ENCODE measurements at places on chromosomes 12 and 14. TPM values are rescaled to one million over a fixed set of nuclear protein-coding genes. Genes with fewer than 3 reads are reported as not detected.
A peak's percentile ranks its signal among the peaks of the same experiment; 100 is the strongest.

- peaks cover 41% of the 10 kb centered on the region for H3K36me3 ChIP-seq
- no peaks in the 10 kb centered on the region for H3K4me1 ChIP-seq
- H3K4me3 ChIP-seq, result no peak overlapping the region
- H3K27me3 ChIP-seq, result no peaks in the 10 kb centered on the region
Measured at GRCh38 chr12:109513977-109514376, 36.5 kb downstream of the UBE3B start.

Gene KCNJ8
- polyA plus RNA-seq, result not detected

- H3K27me3 ChIP-seq, result no peaks in the 10 kb centered on the region
- H3K4me1 ChIP-seq, result no peaks in the 10 kb centered on the region
- no peak overlapping the region for H3K4me3 ChIP-seq
- DNase-seq, result no peak
Measured at GRCh38 chr14:71959055-71959454, 26.8 kb downstream of the RGS6 start.

Gene GPR65
- 10.9 TPM for polyA plus RNA-seq

Gene LMNTD1
- polyA plus RNA-seq, result not detected

Gene TMPRSS12
- not detected for polyA plus RNA-seq

Gene TAS2R13
- polyA plus RNA-seq, result not detected

DNA sequence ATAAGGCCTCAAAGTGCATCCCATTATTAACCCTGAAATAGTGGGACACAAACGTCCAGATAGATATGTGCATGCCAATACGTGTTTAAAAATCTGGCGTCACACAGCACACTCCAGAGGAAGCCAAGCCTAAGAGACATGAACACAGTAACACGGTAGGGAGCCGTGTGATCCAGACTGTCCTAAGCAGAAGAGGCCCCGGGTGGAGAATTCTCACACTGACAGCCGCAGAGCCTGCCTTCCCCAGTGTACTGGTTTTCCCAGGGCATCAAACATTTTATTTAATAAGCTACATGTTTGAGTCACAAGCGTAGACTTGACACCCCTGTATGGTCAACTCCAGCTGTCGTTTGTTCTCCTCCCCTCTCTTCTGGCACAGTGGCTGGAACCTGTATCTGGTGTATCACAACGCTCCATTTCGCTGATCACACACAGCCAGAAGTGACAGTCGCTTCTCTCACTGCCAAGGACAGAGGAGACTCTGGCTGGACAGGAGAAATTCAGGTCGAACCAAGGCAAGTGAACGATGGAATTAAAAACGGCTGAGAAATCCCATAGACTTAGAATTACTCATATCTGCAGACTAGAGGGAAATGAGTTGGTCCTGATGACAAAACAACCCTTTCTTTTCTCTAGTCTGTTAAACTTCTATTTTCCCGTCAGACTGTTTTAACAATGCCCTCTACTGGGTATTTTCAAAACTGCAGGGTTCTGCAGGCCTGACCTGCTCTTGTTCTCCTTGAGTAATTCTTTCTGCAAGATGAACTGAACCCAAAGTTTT lies 359.9 kb downstream of the RGS6 start:
- no peaks in the 10 kb centered on the region for H3K27me3 ChIP-seq
- H3K4me1 ChIP-seq, result no peaks in the 10 kb centered on the region
- H3K27ac ChIP-seq, result no peak overlapping the region
- no peak for DNase-seq
- H3K4me3 ChIP-seq, result no peak overlapping the region

DNA sequence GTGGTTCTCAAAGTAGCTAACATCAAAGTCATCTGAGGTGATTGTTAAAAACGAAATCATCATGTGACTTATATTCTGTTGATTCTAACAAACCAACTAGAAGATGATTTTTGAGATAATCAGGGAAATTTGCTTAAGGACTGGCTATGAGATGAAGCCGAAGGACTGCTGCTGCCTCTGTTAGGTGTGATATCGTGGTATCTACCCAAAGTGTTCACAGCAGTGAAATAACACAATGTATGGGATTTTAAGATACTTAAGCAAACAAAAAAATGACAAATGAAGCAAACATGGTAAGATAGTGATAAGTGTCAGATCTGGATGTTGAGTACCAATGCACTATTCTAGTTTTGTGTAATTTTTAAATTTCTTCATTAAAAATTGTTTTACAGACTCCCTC lies 59.1 kb downstream of the GXYLT1 start:
- H3K4me3 ChIP-seq, result no peak overlapping the region
- no peak overlapping the region for H3K27ac ChIP-seq
- no peak for DNase-seq
- H3K27me3 ChIP-seq, result no peaks in the 10 kb centered on the region

DNA sequence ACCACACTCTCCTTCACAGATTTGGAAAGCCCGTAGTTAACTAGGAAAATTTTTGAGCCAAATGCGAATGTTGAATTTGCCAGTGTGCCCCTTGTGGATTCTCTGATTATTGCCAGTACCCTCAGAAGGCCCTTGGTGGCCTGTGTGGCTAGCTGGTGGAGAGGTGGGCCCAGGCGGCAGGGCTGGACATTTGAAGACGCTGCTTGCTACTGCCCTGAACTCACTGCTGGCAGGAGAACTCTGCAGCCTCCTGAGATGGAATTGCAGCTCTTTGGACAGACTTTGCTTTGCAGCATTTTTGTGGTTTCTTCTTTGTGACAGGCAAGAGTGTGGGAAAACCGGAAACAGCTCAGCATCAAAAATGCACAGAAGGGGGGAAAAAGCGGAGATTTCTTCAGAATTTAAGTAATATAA lies 97.6 kb downstream of the TGFB3 start:
- no peaks in the 10 kb centered on the region for H3K27me3 ChIP-seq
- H3K4me3 ChIP-seq, result no peak overlapping the region
- no peaks in the 10 kb centered on the region for H3K36me3 ChIP-seq
- no peak overlapping the region for H3K27ac ChIP-seq
- no peaks in the 10 kb centered on the region for H3K4me1 ChIP-seq

GRCh38 chr14:100400115-100400514 lies 77.0 kb downstream of the SLC25A47 start:
- DNase-seq, result no peak
- no peaks in the 10 kb centered on the region for H3K27me3 ChIP-seq
- no peaks in the 10 kb centered on the region for H3K4me1 ChIP-seq
- no peak overlapping the region for H3K4me3 ChIP-seq

GRCh38 chr12:53053218-53054111 lies 3.6 kb downstream of the TNS2 start:
- H3K4me3 ChIP-seq, result peak overlapping the region; percentile 95
- peak overlapping the region; percentile 71 for H3K27ac ChIP-seq
- peak; percentile 45 for DNase-seq
- peaks cover 9% of the 10 kb centered on the region for H3K4me1 ChIP-seq

- H3K27me3 ChIP-seq, result no peaks in the 10 kb centered on the region
- DNase-seq, result no peak
- H3K27ac ChIP-seq, result no peak overlapping the region
Measured at GRCh38 chr14:55356913-55357312, 54.7 kb downstream of the ATG14 start.

DNA sequence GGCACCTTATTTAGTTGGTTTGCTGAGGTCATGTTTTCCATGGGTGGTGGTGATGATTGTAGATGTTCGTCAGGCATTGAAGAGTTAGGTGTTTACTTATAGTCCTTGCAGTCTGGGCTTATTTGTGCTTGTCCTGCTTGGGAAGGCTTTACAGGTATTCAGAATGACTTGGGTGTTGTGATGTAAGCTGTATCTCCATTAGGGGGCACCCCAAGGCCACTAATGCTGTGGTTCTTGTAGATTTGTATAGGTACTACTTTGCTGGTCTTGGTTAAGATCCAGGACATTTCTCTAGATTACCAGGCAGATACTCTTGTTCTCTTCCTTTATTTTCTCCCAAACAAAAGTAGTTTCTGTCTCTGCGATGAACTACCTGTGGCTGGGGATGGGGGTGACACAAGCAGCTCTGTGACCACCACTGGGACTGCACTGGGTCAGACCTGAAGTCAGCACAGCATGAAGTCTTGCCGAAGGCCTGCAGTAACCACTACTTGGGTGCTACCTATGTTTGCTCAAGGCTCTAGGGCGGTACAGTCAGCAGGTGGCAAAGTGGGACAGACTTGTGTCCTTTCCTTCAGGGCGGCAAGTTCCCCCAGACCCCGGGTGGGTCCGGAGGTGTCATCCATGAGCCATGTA lies 35.8 kb upstream of the FBXO33 start:
- no peaks in the 10 kb centered on the region for H3K36me3 ChIP-seq
- no peak for DNase-seq
- no peak overlapping the region for H3K4me3 ChIP-seq
- H3K27me3 ChIP-seq, result no peaks in the 10 kb centered on the region
- H3K4me1 ChIP-seq, result no peaks in the 10 kb centered on the region
- no peak overlapping the region for H3K27ac ChIP-seq

DNA sequence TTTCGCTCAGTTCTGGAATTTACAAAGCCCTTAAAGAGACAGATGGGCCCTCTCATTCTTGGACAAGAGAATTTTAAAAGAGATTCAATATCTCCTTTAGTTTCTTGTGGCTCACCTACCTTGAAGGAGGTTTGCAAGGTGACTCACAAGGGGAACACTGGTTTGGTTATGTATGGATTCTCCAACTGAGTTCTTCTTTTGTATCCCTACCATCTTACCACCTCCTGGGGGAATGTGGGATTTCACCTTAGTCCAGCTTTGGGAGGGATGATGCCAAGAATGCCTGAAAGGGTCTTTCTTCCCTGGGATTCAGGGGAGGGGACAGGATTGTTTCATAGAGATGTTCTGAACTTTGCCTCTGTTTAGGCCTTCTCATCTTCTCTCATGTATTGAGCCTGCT lies 3.7 kb downstream of the PPP4R4 start:
- no peak for DNase-seq
- H3K36me3 ChIP-seq, result no peaks in the 10 kb centered on the region
- no peak overlapping the region for H3K4me3 ChIP-seq
- peaks cover 16% of the 10 kb centered on the region for H3K4me1 ChIP-seq

DNA sequence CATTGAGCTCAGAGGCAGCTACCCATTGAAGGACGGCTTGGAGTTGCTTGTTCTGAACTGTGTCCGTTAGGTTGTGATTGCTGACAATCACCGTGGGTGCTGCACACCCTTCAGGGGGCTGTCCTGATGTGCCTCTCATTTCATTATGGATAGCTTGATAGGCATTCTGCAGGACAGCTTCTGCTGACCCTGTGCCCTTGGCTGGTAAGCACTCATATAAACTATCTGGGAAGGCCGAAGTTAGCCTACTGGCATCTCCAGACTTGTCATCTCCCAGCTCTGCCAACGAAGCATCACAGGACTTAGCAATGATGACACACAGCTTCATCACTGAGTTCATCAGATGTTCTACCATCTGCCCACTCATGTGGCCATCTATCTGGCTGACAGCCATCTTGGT lies 22.3 kb downstream of the AKAP3 start:
- H3K36me3 ChIP-seq, result no peaks in the 10 kb centered on the region
- no peaks in the 10 kb centered on the region for H3K4me1 ChIP-seq
- H3K27me3 ChIP-seq, result no peaks in the 10 kb centered on the region
- H3K27ac ChIP-seq, result no peak overlapping the region
- H3K4me3 ChIP-seq, result no peak overlapping the region

Gene PAH
- not detected for polyA plus RNA-seq

Gene CLEC9A
- polyA plus RNA-seq, result not detected

DNA sequence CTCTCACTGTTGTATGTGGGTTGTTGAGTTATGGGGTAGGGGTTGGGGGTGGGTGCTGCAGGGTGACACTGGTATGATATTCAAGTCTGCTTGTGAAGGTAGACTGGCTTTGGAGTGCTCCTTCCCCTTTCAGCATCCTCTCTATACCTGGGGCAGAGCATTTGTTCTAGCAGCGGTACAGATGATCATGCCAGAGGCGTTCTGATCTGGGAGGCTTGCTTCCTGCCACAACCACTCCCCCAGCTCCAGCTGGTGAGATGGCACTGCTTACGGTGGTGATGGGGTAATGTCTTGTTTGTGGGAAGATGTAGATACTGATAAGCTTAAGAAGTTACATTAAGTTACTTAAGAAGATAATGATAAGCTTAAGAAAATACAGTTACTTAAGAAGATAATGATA lies 131.8 kb downstream of the ERC1 start:
- H3K36me3 ChIP-seq, result no peaks in the 10 kb centered on the region
- DNase-seq, result peak; percentile 73
- no peak overlapping the region for H3K4me3 ChIP-seq
- no peak overlapping the region for H3K27ac ChIP-seq

GRCh38 chr12:120321382-120322202 lies 6.0 kb downstream of the PLA2G1B start:
- DNase-seq, result no peak
- H3K27me3 ChIP-seq, result no peaks in the 10 kb centered on the region
- H3K27ac ChIP-seq, result no peak overlapping the region
- H3K4me1 ChIP-seq, result peaks cover 4% of the 10 kb centered on the region

GRCh38 chr12:32139064-32139421 lies 32.4 kb downstream of the BICD1 start:
- peak overlapping the region; percentile 45 for H3K4me3 ChIP-seq
- H3K4me1 ChIP-seq, result no peaks in the 10 kb centered on the region
- peak; percentile 26 for DNase-seq
- H3K36me3 ChIP-seq, result no peaks in the 10 kb centered on the region
- no peaks in the 10 kb centered on the region for H3K27me3 ChIP-seq

Gene EPYC
- polyA plus RNA-seq, result not detected

DNA sequence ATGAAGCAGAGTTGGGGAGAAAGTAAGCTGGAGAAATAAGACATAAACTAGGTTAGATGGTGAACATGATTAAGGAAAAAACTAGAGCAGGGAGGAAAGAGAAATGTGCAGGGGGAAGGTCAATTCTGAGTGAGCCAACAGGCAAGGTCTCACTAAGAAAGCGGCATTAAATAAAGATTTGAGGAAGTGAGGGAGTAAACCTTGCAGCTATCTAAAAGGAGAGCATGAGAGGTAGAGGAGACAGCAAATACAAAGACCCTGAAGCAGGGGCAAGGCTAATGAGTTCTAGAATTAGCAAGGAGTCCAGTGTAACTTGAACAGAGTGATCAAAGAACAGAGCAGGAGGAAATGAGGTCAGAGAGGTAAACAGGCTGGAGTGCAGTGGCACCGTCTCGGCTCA lies 4.4 kb upstream of the SOCS2 start:
- H3K4me1 ChIP-seq, result peaks cover 6% of the 10 kb centered on the region
- H3K27me3 ChIP-seq, result no peaks in the 10 kb centered on the region
- H3K27ac ChIP-seq, result no peak overlapping the region
- H3K4me3 ChIP-seq, result no peak overlapping the region
- peaks cover 10% of the 10 kb centered on the region for H3K36me3 ChIP-seq

- H3K27ac ChIP-seq, result no peak overlapping the region
- H3K4me1 ChIP-seq, result no peaks in the 10 kb centered on the region
- no peaks in the 10 kb centered on the region for H3K36me3 ChIP-seq
- no peaks in the 10 kb centered on the region for H3K27me3 ChIP-seq
Measured at GRCh38 chr12:106780010-106780631, 5.6 kb downstream of the RIC8B start.

DNA sequence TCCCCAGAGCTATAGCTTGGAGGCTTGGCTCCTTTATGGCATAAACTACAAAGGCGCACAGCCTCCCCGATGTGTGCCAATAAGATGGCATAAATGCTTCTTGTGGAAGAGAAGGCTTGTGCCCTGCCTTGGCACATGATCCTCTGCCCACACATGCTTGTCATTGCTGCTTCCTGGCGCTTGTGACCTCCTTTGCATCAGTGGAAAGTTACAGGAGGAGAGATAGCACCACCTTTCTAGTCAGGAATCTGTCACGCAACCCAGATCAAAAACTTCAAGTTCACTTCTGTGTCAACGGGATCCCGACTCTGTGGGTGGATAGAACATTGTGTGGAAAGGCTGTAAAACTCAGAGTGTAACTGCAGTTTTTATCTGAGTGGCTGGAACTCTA lies 183.8 kb upstream of the HIF1A start:
- DNase-seq, result peak; percentile 47
- peaks cover 33% of the 10 kb centered on the region for H3K4me1 ChIP-seq
- H3K4me3 ChIP-seq, result no peak overlapping the region
- H3K27ac ChIP-seq, result peak overlapping the region; percentile 52

All from naive thymus-derived CD4-positive, alpha-beta T cell (primary cell).